ENCODE measurements at places on chromosomes 7 and 10. TPM values are rescaled to one million over a fixed set of nuclear protein-coding genes. Genes with fewer than 3 reads are reported as not detected.

GRCh38 chr10:27680006-27680557 is 65.5 kb downstream of the MKX start:
- no peak for DNase-seq

DNA sequence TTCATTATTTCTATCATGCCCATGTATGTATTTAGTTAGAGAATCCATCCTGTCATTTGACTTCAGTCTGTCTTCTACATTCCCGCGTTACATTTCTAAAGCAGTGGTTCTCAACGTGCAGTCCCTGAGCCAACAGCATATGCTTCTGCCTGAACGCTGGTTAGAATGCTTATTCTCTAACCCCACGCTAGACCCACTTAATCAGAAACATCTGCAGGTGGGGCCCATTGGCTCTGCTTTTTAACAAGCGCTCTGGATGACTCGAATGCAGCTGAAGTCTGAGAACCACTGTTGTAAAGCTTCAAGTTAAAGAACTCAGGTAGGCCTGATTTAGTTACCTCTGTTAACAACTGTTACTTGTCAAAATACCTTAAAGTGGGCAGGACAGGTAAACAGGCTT is 38.2 kb downstream of the NEUROD6 start:
- DNase-seq: no peak

- no peak for DNase-seq
Measured at GRCh38 chr7:46881507-46882127, 700.3 kb downstream of the TNS3 start.

GRCh38 chr10:108633046-108633445 is 1290.3 kb downstream of the XPNPEP1 start:
- no peak for DNase-seq

DNA sequence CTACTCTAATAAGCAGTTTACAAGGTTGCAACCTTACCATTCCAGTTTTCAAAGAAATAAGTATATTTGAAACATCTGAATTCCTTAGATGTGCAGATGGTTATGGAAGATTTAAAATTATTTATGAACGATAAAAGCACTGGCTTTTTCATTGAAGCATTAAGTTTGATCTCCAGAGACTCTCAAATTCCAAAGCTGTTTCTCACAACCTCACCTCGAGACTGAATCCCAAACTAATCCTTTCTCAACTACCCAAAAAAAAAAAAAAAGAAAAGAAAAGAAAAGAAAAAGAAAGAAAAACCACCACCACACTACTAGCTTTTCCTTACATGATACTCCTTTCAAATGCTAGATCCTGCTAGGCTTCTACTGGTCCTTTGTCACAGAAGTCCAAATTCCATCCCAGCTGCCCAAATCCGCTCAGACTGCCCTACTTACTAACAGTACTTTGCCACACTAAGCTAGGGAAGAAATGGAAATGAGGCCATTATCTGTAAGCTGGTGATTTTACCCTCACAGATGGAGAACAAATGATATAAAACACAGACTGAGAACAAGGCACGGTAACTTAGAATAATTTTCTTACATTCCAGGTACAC is 100.6 kb upstream of the CDK1 start:
- no peak for DNase-seq

GRCh38 chr10:113617086-113617485 is 46.8 kb downstream of the NRAP start:
- DNase-seq: no peak

GRCh38 chr7:2754912-2755311 is 66.9 kb downstream of the AMZ1 start:
- DNase-seq: no peak

DNA sequence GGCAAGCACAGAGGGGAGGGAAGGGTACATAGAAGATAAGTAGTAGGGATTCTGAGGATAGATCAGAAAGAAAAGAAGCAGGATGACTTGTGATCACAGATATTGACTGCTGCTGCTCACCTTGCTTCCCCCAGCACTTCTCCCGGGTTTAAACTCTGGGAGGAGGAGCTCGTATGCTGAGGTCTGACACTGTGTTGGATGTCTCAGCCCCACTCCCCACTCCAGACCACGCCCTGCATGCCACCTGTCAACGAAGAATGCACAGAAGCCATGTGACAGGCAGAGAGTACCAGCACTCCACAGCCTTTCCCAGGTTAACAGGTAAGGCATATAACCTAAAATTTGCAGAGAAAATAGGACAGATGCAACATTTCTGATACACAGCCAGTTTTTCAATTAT is 388.9 kb downstream of the TNS3 start:
- DNase-seq: no peak

DNA sequence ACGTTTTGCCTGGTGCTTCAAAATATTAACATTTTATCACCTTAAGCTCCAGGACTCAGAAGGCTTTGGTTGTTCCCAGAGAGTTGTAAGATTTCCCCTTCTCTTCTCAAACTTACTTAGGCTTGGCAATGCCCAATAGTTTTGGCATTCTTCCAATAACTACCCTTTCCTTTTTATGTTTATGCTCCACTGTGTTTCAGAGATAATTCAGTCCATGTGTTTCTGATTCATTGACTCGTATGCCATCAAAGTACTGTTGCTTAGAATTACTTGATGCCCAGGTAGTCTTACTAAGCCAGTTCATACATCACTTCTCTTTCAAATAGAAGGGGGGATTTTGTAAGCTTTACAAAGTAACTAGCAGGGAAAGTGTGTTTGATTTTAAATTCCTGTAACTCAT is 66.6 kb downstream of the AGMO start:
- DNase-seq: no peak

- peak; percentile 76 for DNase-seq
Measured at GRCh38 chr7:117119192-117119924, 166.1 kb downstream of the ST7 start.

- no peak for DNase-seq
Measured at GRCh38 chr7:33805630-33806233, 99.6 kb upstream of the BMPER start.

GRCh38 chr10:88119160-88119559 is 255.7 kb downstream of the PTEN start:
- no peak for DNase-seq

DNA sequence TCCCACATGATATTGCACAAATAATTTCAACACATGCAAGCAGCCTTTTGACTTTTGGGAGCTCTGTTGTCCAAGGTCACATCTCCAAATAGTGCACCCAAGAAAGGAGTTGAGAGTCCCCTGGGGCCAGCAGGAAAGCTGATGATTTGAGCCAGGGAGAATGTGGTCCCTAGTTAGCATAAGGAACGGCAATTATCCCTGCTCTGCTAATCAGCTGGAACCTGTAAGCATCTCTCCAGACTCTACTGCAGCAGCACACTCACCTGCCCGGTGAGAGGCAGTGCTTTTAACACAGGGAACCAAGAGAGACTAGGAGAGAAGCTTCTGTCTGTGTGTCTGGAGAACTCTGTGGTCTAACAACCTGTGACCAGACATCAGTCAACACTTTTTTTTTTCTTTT is 17.0 kb downstream of the TRPV5 start:
- DNase-seq: no peak

GRCh38 chr10:63382066-63382465 is 83.7 kb downstream of the JMJD1C start:
- DNase-seq: no peak

DNA sequence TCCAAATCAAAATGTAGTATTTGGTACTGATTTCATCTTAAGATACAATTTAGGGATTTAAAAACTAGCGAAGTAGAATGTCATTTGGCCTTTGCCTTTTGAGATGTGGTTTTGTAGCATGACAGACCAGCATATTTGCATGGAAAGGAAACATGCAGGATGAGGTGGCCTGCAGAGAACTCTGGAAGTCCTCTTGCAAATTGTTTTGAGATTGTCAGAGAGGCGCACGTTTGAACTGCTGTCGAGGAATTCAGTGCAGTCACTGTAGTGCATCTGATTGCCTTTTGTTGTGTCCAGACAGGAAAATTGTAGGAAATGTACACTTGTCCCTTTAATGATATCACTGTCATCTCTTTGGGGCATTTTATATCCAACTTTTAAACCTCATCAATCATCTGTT is 136.7 kb downstream of the CELF2 start:
- DNase-seq: no peak

DNA sequence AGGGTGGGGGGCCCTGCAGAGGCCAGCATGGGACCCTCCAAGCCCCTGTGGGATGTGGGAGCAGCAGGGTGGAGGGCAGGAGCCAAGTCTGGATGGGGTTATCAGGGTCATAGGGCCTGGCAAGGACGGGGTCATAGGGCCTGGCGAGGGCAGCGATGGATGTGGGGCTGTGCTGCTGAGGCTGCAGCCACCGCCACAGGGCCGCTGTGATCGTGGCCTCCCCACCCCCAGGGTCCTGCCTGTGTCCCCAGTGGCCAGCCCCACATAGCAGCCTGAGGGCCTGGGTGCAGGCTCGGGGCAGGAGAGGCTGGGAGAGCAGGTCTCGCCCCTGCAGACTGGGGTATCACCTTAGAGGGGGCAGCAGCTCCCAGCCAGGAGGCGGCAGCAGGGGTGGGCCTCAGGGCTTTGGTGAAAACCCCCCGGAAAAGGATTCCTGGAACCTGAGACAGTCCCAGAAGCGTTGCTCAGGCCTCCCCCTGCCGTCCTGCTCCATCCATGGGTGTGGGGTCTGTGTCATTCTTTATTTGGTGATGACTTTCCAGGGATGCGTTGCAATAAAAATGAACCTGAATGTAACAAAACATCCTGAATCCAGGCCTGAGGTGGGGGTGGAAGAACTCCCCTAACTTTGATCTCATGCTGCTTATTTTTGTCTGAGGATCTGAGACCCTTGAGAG is 107.3 kb upstream of the SHH start:
- DNase-seq: no peak

DNA sequence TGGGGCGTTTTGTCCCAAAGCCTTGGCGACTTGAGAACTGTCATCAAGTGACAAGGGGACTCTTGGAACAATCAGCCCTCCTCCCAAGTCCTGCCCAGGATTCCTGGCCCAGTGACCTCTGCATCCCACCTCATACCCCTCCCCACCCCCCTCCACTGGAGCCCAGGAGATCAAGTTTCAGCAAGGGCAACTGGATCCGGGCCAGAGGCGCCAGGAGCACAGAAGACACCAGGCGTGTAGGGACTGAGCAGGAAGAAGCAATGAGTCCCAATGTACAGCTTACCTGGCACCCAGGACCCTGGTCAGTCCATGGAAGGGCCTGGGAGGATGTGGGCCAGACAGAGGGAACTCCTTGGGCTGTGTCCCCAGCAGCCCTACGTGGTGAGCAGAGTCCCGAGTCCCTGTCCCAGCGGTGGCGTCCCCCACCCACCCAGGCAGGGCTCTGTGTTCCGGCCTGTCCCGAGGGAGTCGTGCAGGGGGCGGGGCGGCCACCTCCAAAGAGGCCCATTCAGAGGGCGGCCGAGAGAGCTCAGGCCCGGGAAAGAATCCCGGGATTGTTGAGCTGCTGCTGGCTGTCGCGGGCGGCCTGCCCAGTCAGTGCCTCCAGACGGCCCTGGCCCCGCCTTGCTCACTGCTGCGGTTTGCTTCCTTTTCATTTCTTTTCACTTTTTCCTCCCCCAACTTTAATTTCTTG is 254.1 kb downstream of the TNS3 start:
- DNase-seq: no peak

DNA sequence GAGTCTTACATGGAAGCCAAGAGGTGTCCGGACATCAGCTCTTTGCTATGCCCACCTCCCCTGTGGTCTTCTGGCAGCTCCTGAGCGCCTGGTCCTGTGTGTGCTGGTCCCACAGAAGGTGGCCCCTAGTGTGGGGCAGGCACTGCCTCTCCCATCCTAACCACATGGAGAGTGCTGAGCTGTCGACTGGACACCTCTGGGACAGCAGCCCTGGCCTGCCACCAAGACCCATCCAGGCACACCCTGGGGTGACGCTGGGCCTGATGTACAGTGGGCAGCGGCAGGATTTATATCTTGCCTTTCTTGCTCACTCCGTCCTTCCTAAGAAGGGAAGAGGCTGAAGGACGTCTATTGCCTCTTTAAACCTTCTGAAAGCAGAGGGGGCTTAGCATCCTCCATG is 98.7 kb downstream of the EBF3 start:
- DNase-seq: no peak

DNA sequence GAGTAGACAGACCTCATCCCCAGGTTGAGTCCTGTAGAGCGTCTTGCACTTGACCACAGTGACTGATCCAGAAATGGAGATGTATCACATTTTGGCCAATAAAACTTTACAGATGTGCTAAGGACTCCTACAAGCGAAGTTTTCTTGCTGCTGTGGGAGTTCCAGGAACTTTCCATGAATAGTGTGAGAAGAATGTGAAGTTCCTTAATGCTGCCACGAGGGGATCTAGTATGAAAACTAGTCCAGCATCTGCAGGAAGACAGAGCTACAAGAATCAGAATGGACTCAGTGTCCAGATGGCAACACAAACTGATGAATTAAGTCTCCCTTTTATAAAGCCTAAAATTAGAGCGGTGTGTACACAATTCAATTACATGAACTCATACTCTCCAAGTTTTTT is 14.8 kb upstream of the LSM8 start:
- DNase-seq: no peak

- no peak for DNase-seq
Measured at GRCh38 chr10:112182784-112183328, 709 bp downstream of the GPAM start.

GRCh38 chr10:5094265-5095205 is at the start of gene AKR1C3:
TSS of gene AKR1C3 (plus strand) at chr10:5094414. CDS start at chr10:5094445, 31 bp downstream.
- DNase-seq: no peak

DNA sequence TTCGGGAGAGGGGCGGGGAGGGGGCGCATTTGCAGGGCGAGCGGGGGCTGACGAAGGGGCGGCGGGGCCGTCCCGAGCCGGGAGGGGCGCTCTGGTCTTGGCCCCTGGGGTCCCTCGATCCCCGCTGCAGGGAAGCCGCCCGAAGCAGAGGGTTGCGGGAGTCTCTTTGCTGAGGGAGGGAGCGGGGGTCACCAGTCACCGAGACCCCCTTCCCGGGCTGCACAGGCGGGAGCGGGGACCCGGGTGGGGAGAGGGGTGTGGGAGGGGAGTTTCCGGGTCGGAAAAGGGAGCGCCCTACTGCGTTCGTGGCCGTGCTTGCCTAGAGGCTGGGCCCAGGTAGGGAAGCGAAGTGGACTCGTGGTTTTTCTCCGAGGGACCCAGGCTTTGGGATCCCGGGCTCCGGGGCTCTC is 422 bp downstream of the AP1S1 start:
- no peak for DNase-seq

GRCh38 chr10:124064676-124065075 is 28.7 kb downstream of the CHST15 start:
- no peak for DNase-seq

DLX5 gene
- not detected for polyA plus RNA-seq

ZNF746 gene
- 13.9 TPM for polyA plus RNA-seq

RRP12 gene
- 11.6 TPM for polyA plus RNA-seq

LMOD2 gene
- not detected for polyA plus RNA-seq

DLG5 gene
- 1.1 TPM for polyA plus RNA-seq

BMPER gene
- polyA plus RNA-seq: not detected

ATXN7L1 gene
- polyA plus RNA-seq: 18.0 TPM

ZNF273 gene
- 3.1 TPM for polyA plus RNA-seq

NPSR1 gene
- not detected for polyA plus RNA-seq

FEZF1 gene
- not detected for polyA plus RNA-seq
